ENCODE measurements at places on chromosomes 1 and 21.

GRCh38 chr1:10667861-10668761 lies 128.3 kb downstream of the CASZ1 start:
- no peak for DNase-seq

DNA sequence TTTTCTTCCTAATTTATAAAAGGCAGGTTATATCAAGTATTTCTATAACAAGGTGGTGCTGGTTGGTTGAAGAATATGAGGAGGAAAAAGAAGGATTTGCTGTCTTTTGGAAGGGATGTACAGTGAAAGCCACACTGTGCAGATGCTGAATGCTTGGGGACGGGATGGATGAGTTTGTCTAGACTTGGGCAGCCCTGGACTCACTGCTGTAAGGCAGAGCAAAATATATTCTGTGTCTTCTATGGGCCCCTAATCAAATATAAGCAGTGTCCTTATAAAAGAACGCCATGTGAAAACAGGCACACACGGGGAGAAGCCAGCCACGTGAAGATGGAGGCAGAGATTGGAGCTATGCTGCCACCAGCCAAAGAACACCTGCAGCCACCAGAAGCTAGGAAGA lies 47.4 kb downstream of the PHC2 start:
- no peak for DNase-seq

GRCh38 chr1:31183927-31184554 lies 55.6 kb downstream of the NKAIN1 start:
- DNase-seq = peak; percentile 74

DNA sequence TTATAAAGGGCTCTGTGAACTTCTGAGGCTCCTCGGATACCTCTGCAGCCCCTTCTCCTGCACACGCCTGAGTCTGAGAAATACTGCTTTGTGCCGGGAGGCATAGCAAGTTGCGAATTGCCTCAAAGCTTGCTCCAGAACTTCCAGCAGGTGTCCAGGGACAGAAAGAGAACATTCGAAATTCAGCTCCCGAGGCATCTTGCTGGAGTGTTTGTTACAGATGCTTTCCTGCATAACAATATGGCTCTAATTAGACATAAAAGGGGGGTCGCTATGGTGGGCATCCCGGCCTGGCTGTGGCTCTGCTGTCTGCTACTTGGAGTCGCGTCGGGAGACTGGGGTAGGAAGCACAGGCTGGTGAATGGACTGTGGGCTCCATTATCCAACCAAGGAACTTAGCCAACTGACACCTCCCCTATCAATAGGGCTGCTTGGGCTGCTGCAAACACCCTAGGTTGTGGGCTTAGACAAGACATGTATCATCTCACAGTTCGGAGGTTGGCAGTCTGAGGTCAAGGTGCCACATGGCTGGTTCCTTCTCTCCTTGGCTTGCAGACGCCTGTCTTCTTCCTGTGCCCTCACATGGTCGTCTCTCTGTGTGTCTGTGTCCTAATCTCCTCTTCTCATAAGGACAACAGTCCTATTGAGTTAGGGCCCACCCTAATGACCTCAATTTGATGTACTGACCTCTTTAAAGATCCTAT lies 607.0 kb downstream of the NPHP4 start:
- no peak for DNase-seq

DNA sequence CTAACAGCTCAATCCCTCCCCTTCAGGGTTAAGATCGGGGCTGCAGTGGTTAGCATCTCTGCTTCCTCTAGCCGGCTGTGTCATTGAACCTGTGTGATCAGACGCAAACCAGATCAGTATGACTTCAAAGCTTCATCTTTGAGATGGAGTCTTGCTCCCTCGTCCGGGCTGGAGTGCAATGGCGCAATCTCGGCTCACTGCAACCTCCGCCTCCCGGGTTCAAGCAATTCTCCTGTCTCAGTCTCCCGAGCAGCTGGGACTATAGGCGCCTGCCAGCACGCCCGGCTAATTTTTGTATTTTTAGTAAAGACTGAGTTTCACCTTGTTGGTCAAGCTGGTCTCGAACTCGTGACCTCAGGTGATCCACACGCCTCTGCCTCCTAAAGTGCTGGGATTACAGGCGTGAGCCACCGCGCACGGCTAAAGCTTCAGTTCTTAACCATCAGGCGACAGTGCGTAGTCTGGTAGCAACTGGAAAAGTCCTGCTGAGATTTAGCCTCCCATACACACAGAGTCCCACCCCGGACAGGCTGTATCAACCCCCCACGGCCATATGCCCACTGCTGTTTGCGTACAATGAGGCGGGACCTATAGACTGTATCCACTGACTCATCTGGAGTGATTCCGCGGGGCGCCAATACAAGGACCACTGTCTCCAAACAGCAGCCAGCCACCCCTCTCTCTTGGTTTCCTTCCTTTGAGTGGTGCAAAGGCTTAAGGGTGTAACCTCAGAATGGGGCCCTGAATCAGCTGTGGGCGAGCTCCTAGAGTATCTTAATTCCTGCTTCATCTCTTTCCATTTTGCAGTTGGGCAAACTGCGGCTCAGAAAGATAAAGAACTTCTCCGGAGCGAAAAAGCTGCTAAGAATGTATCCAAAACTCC lies 23.3 kb downstream of the CELA3A start:
- DNase-seq = peak; percentile 72

DNA sequence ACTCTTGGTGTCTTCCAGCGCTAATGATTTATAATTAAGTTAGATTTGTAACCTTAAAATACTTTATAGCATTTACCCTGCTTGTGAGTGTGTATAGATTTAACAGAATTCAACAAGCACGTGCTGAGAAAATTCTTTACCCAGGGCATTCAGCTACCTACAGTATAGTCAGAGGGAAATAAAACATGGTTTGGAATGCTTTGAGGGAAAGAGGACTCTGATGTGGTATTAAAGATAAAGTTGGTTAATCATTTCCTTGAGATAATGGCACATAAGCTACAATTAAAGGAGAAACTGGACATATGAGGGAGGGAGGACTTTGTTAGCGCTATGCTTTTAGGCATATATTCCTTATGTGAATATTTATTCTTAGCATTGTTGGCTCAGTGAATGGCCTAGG lies 26.4 kb upstream of the IL12RB2 start:
- no peak for DNase-seq

DNA sequence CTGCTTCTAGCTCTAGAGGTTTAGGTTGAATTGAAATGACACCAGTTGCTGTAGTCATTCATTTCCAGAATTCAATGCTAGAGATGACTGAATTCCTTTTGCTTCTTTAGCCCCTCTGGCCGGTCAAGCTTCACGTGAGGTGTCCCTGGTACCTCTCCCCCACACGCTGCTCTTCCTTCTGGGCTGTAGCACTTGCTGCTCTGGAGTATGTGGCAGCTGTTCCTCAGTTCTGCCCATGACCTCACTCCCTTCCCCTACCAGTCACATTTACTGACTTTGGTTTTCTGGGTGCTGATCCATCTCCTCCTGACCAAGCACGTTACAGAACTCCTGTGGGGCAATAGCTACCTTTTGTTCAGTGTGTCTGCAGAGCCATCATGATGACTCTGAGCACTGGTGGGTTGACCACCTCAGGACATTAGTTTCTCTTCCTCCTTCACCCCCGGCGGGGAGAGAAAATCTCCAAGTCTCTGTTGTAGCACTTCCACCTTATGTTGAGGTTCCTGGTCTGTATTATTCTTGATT lies 128.1 kb downstream of the HHAT start:
- DNase-seq = no peak

GRCh38 chr1:18884419-18884717 lies 18.0 kb downstream of the ALDH4A1 start:
- no peak for DNase-seq

- no peak for DNase-seq
Measured at GRCh38 chr1:174777262-174777661, 222.5 kb upstream of the CACYBP start.

GRCh38 chr1:119891386-119891785 lies 4.9 kb downstream of the ADAM30 start:
- DNase-seq = no peak

DNA sequence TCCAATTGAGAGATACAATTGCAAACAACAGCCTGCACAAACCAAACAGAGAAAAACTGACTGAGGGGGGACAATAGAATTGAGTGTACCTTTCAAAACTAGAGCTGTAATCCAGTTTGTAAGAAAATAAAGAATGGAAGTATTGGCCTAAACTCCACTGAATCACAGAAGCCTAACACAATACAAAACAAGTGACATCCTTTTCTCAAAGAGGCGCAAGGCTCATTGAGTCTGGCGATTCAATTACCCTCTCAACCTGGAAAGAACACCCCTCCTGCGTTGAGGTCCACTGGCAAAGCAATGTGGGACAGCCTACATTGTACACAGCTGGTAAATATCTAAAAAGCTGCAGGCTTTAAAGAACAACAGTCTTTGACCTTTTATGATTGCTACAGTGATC lies 182.6 kb downstream of the DPYD start:
- DNase-seq = no peak

DNA sequence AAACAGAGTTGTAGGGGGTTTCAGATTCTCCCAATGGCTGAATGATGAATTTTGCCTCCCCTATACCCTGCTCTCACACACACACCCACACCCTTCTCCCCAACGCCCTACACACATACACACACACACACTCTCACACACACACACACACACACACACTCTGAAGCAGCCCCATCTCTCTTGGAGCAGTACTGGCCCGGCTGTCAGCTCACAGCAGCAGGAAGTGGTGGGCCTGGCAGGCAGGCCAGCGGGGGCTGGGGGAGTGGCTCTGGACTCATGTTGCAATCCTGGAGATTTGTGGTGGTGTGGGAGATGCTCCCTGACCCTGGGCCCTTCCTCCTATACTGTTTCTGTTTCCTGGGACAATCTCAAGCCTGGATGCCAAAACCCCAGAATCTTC lies 2.2 kb downstream of the IKBKE start:
- peak; percentile 60 for DNase-seq

DNA sequence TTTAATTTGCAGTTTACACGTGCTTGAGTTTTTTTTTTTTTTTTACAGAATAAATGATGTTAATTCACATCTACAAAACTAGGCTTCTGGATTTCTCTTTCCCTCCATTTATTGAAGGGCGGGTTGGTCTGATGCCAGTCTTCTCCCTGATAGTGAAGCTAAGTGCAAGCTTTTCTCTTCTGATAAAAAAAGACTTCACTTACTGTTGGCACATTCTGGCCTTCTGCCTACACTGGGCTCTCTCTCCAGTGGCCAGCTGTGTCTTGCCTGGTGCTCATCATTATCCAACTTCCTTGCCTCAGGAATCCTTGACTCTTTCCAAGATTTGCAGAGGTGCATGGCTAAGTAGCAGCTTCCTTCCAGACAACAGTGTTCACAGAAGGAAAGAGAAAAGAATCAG lies 7.6 kb upstream of the RAP1A start:
- no peak for DNase-seq

GRCh38 chr1:202005958-202006357 lies 4.4 kb upstream of the ELF3 start:
- DNase-seq = no peak
